ENCODE measurements at places on chromosomes 3 and 15.

DNA sequence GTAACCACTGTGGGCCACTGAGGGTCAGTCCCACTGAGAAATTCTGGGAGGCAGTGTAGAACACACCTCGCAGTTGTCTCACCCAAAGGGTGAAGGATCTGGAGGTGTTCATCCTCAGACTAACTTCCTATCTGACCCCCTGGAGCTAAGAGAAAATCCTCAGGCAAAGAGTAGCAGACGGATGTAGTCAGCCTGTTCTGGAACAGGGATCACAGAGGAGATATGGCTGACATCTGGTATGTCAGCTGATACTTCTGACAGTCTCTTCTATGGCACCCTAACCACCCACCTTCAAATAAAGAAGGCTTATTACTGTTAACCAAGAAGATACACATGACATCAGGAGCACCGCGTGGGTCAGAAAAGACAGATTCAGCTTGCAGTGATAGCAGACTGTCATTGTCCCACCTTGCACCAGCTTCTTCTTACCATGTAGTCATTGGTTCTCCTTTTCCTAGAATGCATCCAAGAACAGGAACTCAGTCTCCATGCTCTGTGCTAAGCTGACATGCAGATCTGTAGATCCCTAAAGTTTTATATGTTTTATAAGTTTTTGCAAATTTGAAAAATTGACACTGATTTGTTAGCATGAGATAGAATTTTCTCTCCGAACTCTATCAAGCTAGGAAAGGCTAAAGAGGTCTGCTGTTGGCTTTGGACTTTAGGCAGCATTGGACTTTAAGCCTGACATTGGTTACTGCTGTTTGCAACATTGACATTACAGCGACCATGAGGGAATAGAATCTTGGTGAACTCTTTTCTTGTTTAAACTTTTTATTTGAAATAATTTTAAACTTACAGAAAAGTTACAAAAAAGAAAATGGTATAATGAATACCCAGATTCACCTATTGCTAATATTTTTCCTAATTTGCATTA, 60.4 kb downstream of the KBTBD12 start:
- DNase-seq = no peak

- DNase-seq = no peak
Measured at GRCh38 chr3:52787672-52788625, 6.6 kb upstream of the ITIH3 start.

GRCh38 chr3:43735618-43736017, 44.9 kb downstream of the ABHD5 start:
- DNase-seq = no peak

DNA sequence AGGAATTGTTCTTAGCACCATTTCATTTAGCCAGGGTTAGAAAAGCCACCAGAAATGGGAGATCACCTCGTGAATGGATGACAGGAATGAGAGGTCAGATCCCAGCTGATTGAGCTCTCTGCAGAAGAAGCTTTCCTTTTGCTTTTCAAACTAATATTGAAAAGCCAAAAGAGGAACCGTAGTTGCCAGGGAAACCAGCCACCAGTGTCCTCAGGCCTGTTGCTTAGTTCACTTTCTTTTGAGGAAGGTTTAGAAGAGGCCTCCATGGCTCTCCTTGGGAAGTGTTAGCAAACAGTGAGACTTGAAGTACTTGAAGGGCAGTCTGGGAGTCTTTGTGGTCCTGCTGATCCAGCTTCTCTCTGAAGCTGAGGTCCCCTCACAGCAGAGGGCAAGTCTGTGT, 7.4 kb upstream of the CCK start:
- no peak for DNase-seq

DNA sequence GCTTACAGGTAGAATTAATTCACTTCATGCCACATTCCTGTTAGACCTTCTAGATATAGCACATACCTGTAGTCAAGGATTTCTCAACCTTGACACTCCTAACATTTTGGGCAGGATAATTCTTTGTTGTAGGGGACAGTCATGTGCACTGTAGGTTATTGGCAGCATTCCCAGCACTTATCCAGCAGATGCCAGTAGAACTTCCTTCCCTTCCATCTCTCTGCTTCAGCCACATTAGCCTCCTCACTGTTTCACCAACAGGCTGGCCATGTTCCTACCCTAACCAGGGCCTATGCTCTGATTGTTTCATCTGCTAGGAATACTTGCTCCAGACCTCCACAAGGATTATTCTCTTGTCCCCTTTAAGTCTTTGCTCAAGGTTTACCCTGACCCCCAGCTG, 68.0 kb upstream of the STAC start:
- DNase-seq = peak; percentile 11

DNA sequence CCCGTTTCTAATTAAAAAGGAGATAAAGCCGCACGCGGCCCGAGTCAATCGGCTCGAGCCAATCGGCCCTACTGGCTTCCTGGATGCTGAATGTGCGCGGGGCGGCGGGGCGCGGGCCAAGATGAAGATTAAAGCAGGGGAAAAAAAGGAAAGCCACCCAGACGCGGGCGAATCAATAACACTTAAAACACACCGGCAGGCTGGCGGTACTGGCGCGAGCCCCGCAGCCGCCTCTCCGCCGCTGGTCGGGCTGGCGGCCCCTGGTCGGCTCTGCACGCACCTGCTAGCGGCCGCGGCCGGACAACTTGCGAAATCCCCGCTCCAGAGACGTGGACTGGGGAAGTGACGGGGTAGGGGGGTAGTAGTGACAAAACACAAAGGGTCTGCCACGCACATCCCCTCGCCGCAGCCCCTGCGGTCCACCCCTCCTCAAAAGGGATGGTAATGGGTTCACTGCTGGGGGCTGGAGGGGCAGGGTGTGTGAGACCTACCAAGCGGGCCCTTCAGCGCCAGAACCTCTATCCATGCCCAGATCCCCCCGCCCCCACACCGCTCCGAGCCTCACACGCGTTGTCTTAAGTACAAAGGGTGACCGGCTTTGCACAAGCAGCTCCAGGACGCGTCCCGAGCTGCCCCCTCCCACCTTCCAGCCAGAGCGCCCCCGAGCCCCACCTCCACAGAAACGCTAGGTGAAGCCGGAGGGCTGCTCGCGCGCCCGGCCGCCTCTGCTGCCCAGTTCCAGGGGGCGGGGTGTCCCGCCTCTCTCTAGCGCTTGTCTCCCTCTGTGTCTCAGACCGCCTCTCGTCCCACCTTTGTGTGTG, 1.4 kb downstream of the WNT7A start:
- no peak for DNase-seq

GRCh38 chr15:27550635-27551034, 548.5 kb downstream of the OCA2 start:
- no peak for DNase-seq

DNA sequence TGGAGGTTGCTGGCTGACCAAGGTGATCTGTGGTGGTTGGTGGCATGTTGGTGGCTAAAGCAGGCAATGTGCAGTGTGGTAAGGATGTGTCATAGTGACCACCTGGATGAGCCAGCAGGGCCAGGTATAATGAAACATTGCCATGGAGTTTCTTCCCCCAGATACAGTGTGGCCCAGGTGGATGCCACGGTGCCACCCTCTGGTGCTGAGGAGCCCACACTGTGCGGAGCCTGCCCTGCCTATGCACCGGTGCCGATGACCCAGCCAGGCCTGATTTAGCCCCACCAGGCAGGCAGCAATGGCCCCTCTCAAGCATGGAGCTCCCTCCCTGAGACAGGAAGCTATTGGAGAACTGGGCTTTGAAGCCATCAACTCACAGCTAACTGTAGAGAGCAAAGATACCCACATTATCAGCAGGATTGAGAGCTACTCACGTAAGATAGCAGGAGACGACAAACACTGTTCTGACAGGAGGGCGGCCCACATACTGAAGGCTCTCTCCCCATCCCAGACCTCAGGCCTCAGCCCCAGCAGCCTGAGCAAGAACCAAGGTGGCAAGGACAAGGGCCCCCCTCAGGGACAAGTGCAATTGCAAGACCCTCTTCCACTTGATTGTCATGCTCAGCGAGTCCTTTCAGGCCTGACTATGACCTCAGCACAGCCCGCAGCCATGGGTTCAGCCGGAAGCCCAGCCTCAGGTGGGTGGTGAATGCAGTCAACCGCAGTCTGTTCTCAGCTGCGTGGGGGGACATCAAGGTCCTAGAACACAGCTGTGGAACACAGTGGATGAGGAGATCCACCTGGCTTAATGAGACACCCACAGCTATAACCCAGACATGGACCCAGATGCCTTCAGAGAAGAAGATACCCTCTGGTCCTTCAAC, 82.8 kb upstream of the CDV3 start:
- DNase-seq = no peak

Data from foreskin keratinocyte (primary cell).